ENCODE measurements at places on chromosomes 5 and 9.
A peak's percentile ranks its signal among the peaks of the same experiment; 100 is the strongest.

- no peak for DNase-seq
Observed at GRCh38 chr9:77987081-77987656, 44.4 kb downstream of the GNAQ start.

GRCh38 chr9:112299514-112299913 is 33.9 kb downstream of the PTBP3 start:
- DNase-seq = no peak

GRCh38 chr9:22129633-22130032 is 120.5 kb upstream of the CDKN2B start:
- no peak for DNase-seq

- DNase-seq = no peak
Observed at GRCh38 chr5:98275980-98276379, 497.5 kb upstream of the RGMB start.

- no peak for DNase-seq
Observed at GRCh38 chr5:24591426-24591825, 53.4 kb downstream of the CDH10 start.

DNA sequence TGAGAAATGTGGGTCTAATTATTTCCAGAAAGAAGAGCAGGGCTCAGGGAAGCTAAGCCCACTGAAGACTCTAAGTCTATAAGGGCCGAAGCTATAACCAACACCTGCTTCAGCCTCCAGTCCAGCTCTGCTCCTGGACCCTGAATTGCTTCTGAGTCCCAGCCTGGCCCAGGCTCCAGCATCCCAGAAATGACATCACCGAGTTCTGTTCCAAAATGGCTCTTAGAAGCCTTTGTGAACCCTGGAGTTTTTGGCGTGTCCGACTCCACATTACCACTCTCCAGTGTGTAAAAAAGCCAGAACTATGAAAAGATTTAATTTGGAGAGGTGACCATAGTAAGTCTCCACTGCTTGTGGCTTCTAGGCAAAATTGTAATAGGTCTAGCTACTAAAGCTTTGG is 289.9 kb downstream of the SLIT3 start:
- DNase-seq = no peak

DNA sequence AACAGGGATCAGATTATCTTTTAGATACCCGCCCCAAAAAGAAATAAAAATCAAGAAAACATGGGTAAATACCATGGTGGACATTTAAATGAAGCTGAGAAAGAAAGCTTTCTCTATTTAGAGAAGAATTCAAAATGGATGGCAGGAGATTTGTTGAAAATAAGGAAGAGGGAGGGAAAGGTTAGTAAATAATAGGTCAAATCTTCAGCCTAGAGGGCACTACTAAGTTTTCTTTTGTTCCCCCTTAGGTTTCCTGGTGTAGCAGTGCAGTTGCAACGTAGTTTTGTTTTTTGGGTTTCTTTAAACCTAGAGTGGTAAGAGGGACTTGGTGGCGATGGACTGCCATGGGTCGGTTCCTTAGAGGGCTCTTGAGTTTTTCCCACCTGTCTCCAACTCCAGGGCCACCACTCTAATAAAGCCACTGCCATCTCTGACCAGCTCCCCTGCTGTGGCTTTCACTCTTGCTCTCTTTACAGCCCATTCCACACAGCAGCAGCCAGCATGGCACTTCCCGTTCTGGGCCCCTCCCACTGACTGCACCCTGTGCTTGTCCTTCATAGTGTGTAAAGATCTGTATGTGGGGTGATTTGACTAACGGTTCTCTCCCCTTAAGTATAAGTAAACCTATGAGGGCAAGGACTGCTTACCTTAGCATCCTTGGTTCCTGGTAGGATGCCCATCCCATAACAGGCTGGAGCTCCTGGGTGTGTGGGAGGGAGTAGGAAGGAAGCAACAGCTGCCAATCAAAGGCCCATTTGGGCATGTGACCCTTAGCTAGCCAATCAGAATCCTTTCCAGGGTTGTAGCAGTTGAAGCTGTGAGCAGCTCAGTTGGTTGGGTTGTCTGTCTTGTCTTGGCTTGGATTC is 118.3 kb downstream of the SLC1A3 start:
- DNase-seq = peak; percentile 25

DNA sequence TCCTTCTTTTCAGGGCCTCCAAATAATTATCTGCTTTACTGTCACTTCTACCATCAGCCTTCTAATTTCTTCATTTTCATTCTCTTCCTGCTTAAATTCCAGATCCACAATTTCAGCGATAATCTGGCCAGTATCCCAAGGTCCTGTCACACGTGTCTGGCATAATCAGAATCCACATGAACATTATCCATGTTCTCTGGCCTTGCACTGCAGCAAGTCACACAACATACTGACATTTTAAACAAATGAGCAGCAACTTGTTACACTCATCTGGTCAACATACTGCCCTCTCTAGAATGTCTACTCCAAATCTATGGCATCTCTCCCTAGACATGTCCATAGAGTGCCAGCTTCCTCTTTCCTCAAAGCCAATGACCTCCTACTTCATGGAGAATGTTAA is 43.8 kb upstream of the RASEF start:
- DNase-seq = no peak

GRCh38 chr9:22405869-22406659 is 40.6 kb upstream of the DMRTA1 start:
- no peak for DNase-seq

DNA sequence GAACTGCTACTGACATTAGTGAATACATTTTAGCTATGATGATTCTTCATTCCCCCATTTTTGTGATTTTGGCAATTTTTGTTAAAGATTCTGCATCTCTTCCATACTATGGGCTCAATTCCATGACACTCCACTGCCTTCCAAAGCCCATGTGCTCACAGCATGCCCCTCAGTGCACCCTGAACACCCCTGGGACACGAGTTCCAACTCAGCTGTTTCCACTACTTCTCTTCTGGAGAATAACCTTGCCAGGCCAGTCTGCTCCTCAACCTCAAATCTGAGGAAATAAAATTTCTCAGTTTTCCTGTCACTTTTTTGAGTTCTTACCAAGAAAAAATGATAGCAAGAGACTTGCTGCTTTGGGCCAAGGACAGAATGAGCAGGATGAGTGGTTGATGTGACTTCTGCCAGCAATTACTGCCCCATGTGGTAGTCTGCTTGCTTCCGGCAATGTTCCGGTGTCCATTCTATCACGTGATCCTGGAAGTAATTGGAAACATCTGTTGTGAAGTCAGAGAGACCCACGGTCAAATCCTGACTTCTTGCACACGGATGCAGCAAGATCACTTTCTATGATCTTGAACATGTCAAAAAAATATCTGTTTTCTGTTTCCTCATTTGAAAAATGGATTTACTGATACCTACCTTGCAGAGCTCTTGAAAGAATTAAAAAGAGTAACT is 58.3 kb downstream of the EGFLAM start:
- DNase-seq = no peak

GRCh38 chr5:96563816-96564215 is 98.4 kb upstream of the CAST start:
- no peak for DNase-seq

DNA sequence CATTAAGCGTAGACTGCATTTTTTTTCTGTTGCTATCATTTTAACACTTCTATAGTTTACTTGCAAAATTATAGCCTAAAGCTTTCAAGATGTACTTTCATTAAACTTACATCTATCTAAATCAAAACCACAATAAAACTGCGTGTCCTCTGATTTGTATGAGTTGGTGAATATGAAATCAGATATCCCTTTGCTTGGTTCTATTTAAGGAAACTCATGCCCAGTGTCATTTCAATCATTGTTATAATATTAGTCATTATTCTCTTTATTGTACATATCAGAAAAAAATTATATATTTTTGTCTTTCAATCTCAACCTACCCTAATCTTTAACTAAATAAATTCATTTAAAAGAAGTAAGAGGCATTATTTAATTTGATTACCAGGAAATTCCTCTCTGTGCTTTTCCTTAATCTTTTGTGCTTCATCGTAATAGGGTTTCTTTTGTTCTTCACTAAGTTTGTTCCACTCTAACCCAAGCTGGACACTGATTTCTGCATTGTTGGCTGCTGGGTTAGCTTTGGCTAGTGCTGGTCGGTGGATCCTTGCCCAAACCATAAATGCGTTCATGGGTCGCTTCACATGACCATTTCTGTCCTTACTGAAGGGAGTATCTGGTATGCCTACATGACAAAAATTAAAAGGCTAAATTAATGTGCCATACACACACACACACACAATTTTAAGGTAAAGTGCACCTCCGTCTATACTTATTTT is 3.8 kb downstream of the SOX30 start:
- DNase-seq = no peak

GRCh38 chr5:178551059-178551458 is 39.1 kb downstream of the COL23A1 start:
- DNase-seq = no peak

- DNase-seq = no peak
Observed at GRCh38 chr5:41683181-41683580, 172.8 kb upstream of the PLCXD3 start.

- DNase-seq = no peak
Observed at GRCh38 chr5:154984946-154985516, 28.5 kb upstream of the KIF4B start.

- no peak for DNase-seq
Observed at GRCh38 chr9:14240537-14240936, 73.4 kb downstream of the NFIB start.

DNA sequence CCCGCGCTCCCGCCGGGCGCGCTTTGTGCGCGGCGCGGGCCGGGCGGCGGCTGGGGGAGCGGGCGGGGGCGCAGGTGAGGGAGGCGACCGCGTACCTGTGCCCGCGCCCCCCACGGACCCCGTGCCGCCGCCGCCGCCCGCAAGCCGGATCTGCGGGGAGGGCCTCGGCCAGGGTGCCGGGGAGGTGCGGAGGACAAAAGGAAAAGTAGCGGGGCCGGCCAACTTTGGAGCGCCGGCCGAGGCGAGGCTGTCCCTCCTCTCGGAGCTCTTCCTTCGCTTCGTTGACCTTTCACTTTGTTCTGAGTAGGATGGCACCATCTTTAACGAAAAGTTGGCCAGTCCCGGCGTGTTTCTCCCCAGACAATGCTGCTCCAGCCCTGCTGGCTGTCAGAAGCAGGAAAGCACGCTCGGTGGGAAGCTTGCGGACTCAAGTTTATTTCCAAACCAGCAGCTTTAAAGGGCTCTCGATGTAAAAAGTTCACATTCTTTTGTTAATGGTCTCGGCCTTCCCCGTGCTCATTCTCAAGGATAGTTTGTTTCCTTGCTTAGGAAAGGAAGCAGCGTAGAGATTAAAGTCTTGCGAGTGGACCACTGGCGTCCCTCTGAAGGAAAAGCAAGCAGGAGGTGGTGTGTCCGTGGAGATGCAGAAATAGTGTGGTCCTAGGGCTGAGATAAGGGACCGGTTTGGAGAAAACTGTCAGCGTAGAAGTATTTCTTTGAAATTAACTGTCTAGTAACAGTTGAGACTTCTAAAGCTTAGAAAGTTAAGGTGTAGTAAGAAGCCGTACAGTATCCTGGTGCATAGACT is 639 bp downstream of the EHMT1 start:
- peak; percentile 31 for DNase-seq

DNA sequence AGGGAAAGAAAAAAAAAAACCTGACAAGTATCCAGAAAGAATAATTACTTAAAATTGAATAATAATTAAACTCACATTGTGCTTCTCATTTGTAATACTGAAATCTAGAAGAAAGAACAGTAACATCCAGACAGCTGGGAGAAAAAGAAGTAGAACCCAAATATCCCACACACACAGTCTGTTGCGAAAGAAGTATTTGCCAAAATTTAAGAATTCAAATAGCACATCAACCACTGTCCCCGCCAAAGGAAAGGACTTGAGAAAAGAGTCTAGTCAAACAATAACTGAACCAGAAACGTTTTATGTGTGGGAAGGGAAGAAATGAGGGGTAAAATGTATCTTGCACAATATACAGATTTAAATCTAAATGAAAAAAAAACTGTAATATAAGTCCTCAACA is 202.8 kb downstream of the MLLT3 start:
- no peak for DNase-seq

DNA sequence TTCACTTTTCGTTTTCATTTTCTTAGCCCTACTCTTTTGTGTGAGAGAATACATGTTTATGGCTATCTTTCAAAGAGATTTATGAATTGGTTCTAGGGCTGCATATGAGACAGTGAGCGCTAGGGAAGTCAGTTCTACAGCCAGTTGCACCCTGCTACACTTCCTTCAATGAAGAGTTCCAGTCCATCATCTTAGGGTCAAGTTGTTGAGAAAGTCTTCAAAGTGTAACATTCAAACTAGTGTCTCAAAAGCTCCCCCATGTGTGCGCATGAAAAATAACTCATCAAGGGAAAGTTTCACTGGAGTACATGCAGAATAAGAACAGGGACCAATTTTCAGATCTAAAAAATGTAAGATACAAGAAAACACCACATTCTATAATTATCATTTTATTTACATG is 317.2 kb downstream of the DEPDC1B start:
- DNase-seq = no peak

DNA sequence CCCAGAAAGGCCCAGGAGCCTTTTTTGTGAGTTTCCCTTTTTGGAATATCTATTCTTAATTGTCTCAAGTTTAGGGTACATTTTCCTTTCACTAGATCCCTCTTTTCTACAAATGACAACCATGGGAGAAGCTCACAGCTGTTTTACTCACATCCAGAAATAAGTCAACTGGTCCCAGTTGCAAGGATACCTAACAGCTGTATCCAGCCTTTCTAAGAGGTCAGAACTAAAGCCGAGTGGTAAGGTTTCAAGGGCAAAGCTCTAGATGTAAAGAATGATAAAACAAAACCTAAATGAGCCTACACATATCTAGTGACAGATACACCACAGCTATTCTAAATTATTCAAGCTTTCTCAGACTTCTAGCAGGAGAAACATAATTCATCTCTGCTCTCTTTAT is 4.4 kb downstream of the FGF10 start:
- no peak for DNase-seq

DNA sequence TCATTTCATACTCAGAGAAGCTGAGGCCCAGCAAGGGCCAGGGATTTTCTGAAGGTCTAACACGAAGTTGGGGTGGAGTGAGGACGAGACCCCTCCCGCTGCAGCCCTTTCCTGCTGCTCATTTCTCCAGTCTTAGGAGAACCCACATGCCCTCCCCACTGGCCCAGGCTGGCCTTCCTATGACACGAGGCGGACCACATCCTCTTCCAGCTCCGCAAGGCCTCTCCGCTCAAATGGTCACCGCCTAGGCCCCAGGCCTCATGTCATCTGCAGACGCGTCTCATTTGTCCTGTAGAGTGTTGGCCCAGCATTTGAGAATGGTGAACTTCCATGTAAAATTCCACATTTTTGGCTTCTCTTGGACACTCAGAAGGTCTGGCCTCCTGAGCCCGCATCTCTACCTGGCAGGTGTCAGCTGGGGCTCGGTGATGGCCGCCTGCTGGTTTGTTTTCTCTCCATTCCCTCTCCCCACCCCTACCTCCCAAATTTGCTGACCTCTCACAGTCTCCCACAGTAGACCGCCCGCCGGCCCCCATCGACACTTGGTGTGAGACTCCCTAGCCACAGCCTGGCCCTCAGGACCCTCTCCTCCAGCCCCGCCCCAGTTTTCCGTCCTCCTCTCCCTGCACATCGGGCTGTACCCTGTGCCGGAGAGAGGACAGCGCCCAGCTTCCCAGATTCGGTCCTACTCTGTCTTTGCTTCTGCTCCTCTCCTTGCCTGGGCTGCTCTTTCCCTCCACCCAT is 51.7 kb downstream of the ERGIC1 start:
- no peak for DNase-seq
